ENCODE measurements at places on chromosomes 1 and 21.

DNA sequence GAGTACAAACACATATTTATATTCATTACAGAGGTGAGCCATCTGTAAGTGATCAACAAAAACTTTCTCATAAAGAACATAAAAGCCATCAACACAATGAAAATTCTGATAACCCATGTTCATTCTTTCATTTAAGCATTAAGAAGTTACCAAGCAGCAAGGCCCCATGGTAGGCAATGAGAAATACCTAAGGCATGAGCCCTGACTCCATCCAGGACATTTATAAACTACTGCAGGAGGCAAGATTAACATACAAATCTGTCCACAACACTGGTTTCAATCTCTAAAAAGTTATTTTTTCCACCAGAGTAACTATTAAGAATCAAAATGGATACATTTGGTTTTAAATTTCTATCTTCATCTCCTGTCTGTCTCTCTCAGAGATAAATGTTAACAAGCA lies 76.1 kb downstream of the SIPA1L2 start:
- DNase-seq: no peak

- no peak for DNase-seq
Measured at GRCh38 chr1:15070145-15070748, 83.3 kb upstream of the TMEM51 start.

- DNase-seq: no peak
Measured at GRCh38 chr1:78005755-78006154, 1.0 kb downstream of the DNAJB4 start.

DNA sequence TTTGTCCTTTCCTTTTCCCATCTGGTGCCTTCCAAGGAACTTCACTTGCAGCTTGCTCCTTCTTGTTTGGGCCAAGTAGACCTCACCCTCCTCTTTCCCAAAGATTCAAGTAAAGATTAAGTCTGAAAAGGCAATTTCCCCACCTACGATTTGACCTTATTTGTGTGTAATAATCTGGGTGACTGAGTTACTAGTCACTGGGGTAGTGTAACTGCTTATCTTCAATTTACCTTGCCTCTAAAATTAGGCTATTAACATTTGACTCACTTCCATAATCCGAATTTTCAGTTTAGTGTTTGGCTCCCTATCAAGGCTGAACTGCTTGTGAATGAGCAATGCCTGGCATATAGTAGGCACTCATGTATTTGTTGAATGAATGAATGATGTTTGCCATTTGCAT lies 59.6 kb downstream of the PLA2G4A start:
- no peak for DNase-seq

DNA sequence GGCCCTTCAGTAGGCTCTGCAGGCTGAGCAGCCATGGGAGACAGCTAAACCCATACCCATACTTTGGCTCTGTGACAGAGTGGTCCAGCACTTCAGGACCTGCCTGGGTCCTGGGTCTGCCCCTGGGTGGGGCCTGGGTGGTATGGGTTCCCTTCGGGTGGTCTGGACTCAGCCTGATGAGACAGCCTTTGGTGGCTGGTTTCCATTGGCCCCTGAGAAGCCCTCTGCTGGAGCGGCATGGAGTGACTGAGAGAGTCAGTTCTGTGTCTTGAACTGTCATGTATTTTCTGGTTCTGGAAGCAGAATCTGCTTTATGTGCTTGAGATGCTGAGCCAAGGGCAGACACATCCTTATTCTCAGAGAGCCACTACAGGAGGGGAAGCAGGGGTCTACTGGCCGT lies 31.3 kb upstream of the KCNA2 start:
- no peak for DNase-seq

DNA sequence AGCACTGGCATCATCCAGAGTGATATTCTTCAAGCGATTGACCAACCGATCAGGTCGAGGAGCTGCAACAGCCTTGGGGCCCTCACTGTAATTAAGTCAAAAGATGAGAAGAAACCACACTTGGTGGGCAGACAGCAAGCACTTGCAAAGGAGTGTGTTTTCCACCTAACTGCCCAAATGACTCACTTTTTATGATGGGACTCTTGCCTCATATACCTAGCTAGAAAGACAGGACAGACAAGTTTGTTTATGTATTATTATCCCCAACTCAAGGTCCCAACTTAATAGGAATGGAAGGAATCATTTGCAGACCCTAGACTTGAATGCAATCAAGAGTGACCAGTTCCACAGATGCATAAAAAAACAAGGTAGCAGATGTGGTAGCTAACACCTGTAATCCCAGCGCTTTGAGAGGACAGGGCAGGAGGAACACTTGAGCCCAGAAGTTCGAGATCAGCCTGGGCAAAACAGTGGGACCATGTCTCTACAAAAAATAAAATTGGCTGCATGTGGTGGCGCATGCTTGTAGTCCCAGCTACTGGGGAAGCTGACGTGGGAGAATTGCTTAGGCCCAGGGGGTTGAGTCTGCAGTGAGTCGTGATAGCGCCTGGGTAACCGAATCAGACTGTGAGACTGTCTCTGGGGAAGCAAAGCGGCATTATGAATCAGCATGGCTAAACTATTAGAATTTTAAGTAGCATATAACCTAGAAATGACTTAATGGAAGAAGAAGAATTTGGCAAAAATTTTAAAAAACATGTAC lies 2.3 kb upstream of the NRAS start:
- no peak for DNase-seq

- no peak for DNase-seq
Measured at GRCh38 chr1:110057963-110058518, 12.4 kb downstream of the ALX3 start.

GRCh38 chr1:20733360-20733975 lies 965 bp upstream of the SH2D5 start:
- DNase-seq: no peak

GRCh38 chr1:54135436-54136120 lies 17.2 kb downstream of the CDCP2 start:
- DNase-seq: no peak

DNA sequence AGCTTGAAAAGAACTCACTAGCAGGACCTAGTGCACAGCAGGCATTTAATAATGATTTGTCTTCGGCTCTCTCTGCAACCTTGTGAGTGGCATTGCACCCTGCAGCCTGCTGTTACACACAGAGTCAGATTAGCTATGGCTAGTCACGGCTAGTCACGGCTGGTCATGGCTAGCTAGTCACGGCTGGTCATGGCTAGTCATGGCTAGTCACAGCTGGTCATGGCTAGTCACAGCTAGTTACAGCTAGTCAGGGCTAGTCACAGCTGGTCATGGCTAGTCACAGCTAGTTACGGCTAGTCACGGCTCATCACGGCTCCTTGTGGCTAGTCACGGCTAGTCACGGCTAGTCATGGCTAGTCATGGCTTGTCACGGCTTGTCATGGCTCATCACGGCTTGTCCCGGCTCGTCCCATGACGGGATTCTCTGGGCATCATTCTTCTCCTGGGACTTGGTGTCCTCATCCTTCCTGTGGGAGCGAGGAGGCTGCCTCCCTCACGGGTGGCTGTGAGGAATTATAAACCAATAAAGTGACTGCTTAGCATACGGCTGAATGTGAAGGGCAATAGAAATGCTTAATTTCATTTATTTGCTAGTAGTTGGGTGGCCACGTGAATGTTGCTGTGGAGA lies 12.5 kb upstream of the KIF26B start:
- no peak for DNase-seq

GRCh38 chr1:30704765-30705509 lies 18.4 kb downstream of the MATN1 start:
- no peak for DNase-seq

- DNase-seq: no peak
Measured at GRCh38 chr1:235532360-235532759, 28.1 kb upstream of the B3GALNT2 start.

- peak; percentile 0 for DNase-seq
Measured at GRCh38 chr1:20732588-20733359, at the start of gene SH2D5. TSS of gene SH2D5 (minus strand) at chr1:20732703. CDS start at chr1:20728044, 4,659 bp downstream.

GRCh38 chr1:90394247-90394646 lies 322.9 kb downstream of the BARHL2 start:
- no peak for DNase-seq

DNA sequence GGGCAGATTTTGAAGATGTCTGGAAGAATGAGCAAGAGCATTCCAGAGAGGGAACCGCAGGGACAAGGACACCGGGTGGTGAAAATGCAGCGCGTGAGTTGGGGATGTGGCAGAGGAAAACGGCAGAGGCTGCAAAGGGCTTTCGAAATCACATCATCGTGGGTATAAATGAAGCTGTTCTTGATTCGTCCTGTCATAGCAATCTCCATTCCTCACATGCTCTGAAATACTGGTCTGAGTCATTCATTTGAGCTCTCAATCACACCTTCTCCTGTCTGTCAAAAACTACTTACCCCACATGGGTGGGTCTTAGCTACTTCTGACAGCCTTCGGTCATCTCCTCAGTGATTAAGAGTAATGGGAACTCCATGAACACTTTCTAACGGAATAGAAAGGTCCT lies 81.5 kb downstream of the ERG start:
- no peak for DNase-seq

DNA sequence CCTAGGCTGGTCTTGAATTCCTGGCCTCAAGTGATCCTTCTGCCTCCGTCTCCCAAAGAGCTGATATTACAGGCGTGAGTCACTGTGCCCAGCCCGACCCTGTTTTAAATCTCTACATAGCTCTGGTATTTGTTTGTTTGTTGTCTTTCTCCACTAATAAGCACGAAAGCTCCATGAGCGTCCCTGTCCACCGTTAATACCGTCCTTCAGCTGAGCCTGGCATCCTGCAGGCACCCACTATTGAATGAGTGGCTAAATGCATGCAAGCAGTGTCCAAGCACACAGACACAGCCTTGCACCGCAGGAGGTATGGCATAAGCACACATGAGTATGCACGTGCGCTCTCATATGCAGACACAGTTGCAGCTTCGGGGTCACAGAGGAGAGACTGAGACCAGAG lies 4.5 kb upstream of the COL16A1 start:
- DNase-seq: peak; percentile 61

- no peak for DNase-seq
Measured at GRCh38 chr1:7385471-7386225, 385.4 kb upstream of the VAMP3 start.

DNA sequence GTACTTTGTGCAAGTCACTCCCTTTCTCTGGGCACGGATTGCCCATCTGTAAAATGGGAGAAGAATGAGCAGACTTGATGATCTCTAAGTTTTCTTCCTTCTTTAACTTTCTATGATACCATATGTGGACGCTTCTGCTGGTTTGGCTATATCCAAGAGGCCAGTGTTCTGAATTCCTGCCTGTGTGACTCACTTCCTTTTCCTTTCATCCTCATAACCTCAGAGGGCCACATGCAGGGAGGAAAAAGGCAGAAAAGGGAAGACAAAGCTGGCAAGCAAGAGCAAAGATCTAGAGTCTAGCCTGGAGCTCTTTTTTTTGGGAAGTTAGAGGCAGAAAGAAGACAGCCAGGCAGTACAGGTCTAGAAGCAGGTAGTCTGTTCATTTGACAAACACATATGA lies 151.2 kb downstream of the OMA1 start:
- no peak for DNase-seq

- no peak for DNase-seq
Measured at GRCh38 chr1:55443175-55443915, 228.2 kb upstream of the USP24 start.

GRCh38 chr1:96334236-96334557 lies 387.4 kb upstream of the PTBP2 start:
- DNase-seq: no peak

- DNase-seq: no peak
Measured at GRCh38 chr21:8991968-8992621, 1529.3 kb upstream of the TPTE start.

DNA sequence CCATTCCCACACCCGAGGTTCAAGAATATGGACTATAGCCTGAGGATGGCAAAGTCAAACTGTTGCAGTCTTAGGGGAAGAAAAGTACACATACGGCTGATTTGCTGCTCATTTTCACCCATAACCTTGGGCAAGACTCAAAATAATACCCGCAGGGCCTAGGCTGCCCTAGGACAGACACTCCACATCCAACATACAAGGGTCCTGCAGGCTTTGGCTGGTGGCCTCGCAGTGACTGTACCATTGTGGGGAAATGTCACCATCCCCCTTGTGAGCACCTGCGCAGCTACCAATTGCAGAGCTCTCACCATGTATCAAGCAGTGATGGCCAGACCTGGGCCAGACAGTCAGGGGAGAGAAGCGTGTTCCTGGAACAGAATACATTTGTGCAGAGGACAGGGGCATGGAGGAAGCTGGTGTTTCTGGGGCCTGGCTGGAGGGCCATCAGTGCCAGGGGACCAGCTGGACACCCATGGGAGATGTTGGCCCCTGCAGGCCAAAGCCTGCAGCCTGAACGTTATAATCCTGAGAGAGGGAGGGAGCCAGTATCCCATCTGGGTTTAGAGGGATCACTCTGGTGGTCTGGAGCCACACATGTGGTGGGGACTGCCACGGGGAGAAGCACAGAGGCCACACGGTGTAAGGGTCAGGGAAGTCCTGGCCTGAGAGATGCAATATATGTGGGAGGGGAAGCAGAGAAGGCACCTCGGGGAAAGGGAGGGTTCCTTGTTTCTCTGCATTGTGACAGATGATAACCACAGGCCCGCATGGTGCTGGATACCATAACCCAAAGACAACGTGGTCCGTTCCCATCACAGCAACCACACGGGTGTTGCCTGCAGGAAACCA lies 101.2 kb downstream of the GLIS1 start:
- no peak for DNase-seq

DNA sequence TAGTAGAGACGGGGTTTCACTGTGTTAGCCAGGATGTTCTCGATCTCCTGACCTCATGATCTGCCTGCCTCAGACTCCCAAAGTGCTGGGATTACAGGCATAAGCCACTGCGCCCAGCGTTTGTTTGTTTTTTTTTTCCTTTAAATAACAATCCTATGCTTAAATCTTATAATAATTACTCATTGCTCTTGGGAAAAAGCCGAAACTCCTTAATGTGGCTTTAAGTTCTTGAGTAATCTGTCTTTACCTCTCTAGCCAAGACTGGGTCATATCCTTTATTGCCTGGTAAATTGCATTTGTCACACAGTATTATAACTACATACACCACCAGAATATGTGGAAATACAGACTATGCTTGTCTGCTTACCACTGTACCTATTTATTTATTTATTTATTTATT lies 97.1 kb downstream of the MACF1 start:
- DNase-seq: no peak

- no peak for DNase-seq
Measured at GRCh38 chr21:34364921-34365320, 1.1 kb downstream of the KCNE2 start.

- no peak for DNase-seq
Measured at GRCh38 chr1:75745276-75745675, 20.8 kb downstream of the ACADM start.

GRCh38 chr1:209720826-209721225 lies 16.2 kb downstream of the HSD11B1 start:
- DNase-seq: no peak

DNA sequence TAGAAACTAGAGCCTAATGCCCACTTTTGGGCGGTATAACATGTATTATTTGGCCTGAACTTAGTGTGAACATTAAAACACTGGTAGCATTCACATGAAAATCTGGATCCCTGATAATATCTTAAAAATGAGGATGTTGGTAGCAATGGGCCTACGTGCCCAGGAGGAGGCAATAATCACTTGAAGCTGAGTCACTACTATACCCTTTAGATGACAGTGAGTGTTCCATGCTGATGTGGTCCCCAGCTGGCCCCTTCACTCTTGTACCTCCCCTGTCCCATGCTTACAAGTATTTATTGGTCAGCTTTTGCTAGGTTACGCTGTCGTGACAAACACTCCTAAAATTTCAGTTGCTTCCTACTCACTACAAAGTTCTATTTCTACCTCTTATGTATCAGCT lies 23.0 kb upstream of the POU2F1 start:
- no peak for DNase-seq

Data from NCI-H774 (cell line).